D721Med (cell line): ENCODE measurements at places on chromosomes 5 and 9.

GRCh38 chr9:95073042-95073607 lies 244.4 kb downstream of the FANCC start:
- no peak for DNase-seq

DNA sequence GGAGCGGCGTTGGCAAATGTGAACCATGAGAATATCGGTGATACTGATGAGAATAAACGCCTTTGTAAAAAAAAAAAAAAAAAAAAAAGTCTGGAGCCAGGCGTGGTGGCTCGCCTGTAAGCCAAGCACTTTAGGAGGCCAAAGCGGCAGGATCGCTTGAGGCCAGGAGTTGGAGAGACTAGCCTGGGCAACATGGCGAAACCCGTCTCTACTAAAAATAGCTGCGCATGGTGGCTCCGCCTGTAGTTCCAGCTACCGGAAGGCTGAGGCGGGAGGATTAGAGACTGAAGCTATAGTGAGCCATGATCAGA lies 425 bp upstream of the NFX1 start:
- DNase-seq, result no peak

GRCh38 chr5:19240170-19240569 lies 747.8 kb downstream of the CDH18 start:
- DNase-seq, result no peak

DNA sequence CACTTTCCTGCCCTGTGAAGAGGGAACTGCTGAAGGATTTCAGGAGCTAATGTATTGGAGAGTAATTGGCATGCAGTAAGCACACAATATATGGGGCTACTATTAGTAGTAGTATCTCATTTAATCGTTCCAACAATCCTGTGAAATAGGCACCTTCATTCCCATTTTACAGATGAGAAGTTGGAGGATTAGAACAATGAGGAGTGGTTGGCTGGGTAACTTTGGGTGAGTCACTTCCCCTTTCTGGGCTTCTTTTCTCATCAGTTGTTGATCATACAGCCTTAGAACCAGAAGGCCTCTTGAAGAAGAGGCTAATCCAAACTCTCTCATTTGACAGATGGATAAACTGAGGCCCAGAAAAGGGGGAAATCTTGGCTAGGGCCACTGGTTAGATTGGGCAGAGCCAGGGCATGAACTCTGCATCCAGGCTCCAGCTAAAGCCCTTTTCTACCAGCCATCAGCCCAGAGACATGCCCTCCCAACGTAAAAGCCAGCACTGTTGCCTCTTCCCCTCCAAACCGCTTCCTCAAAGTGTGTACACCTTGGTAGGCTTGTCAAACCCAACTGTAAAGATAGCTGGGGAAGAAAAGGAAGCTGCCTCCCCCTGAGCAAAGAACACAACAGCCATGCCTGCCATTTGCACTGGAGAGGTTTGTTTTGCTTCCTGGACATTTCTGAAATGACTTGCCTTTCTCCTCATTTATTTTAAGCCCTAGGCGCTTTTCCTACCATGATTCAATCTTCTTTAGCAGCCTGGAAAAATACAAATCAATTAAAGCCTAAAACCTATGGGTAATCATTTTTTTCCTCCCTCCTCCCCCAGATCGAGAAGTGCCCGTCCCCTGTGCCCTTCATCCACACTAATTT lies 992 bp downstream of the SPACA9 start:
- DNase-seq, result no peak

GRCh38 chr9:124279531-124280175 lies 21.9 kb downstream of the NEK6 start:
- DNase-seq, result no peak

GRCh38 chr9:120910643-120911042 lies 16.0 kb downstream of the TRAF1 start:
- DNase-seq, result no peak

DNA sequence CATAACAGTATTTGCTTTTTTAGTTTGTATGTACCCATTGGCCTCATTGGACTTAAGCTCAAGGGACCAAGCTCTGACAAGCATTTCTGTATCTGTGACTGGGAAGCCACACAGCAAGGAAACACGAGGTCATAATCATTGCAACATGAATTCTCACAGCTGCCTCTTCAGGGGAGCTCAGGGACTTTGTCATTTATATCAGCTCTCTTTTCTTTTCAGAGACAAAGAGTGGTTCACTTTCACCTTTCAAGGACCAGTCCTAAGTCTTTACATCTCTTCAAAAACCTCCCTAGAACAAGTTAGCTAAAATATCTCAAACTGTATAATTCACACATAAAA lies 58.6 kb downstream of the ADAMTS12 start:
- DNase-seq, result no peak

DNA sequence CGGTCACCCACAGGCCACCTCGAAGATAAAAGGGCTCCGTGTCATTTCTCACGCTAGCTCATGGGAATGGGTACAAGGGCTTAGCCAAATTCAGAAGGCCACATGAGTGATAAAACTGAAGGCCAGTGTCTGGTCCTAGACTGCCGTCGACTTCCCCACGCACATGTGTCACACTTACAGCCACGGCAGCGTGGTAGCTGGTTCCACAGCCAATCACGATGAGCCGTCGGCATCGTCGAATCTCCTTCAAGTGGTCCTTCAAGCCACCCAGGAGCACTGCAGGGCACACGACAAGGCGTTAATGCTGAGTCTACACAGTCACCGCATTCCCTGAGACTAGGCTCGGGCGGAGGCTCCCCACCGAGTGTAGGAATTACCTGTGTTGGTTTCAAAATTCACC lies 24.7 kb upstream of the MAPK9 start:
- DNase-seq, result no peak

GRCh38 chr9:17813798-17814197 lies 234.9 kb downstream of the SH3GL2 start:
- no peak for DNase-seq

DNA sequence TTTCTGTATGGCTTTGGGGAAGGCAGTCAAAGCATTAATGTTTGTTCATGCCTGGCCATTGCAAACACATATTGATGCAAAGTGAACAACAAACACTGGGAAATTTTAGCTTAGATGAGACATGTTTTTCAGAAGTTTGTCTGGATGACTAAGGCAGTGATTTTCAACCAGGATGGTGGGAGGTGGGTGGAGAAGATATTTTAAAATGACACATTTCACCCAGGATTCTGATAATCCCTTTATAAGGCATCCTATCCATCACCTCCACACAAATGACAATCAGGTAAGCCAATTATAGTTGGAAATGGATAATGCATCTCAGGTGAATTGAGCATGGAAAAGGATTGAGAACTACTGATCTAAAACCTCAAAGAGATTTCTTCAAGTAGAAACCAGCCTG lies 57.4 kb upstream of the SV2C start:
- no peak for DNase-seq

- DNase-seq, result no peak
These were observed 15.3 kb downstream of the BRD3 start for GRCh38 chr9:134052491-134052890.

- DNase-seq, result no peak
These were observed 144.4 kb upstream of the IRX2 start for GRCh38 chr5:2895876-2896275.

DNA sequence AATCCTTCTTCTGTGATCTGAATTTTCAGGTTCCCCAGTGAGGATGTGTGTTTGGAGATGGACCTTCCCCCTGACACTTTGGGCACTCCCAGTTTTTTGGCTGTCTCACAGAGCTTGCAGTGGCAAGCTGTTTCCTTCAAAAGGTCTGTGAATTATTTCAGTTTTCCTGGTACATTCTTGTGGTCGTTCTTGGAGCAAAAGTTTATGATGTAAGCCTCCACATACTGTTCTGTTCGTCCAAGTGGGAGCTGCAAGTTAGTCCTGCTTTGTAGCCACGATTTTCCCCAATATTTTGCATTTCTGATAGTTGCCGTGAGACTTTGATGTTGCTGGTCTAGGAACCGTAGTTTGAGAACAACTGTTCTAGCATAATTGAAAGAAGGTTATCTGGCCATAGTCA lies 88.3 kb downstream of the MTAP start:
- DNase-seq, result no peak

GRCh38 chr5:127812570-127812969 lies 109.4 kb downstream of the CCDC192 start:
- no peak for DNase-seq

GRCh38 chr5:141100243-141100805 lies at the start of gene PCDHB3:
Gene PCDHB3 (plus strand): TSS chr5:141100473. CDS start chr5:141100650, 177 bp downstream.
- DNase-seq, result no peak

DNA sequence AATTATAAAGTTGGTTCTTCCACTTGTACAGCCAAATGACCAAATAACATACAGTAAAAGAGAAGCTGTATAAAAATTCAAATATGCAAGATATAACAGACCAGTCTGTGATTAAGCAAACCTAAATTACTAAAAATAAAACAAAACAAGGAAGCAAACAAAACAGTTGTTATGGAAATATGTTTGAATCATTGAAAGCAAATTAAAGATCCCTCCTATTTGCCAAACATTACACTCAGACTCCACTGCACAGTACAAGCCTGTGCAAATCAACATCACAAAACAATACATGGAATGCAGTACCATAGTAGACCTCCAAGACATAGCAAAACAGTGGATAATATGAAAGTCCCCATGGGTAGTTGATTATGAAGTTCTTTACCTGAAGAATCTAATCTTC lies 288.1 kb upstream of the PTGER4 start:
- DNase-seq, result no peak

GRCh38 chr9:68797116-68797515 lies 92.1 kb downstream of the PIP5K1B start:
- no peak for DNase-seq

DNA sequence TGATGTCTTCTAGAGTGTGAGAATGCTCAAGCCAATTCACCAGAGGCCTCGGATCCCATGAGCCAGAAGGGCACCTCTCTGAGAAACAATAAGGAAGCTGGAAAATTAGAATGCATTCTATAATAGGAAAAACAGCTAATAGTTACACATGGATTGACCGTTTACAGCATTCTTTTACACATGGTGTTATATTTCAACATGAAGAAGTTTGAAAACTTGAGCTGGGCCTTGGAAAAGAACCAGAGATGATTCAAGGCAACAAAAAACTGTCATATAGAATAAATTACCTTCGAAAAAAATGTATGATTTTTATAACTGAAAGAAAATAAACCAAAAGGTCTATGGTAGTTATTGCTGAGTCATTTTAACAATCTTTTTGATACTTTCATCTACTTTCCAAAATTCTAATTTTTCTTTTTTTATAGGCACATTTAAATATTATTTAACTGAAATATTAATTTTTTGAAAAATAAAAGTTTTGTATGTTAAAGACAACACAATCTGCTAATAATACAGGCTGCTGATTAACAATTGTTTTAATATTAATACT lies 6.2 kb downstream of the SH3TC2 start:
- DNase-seq, result no peak

DNA sequence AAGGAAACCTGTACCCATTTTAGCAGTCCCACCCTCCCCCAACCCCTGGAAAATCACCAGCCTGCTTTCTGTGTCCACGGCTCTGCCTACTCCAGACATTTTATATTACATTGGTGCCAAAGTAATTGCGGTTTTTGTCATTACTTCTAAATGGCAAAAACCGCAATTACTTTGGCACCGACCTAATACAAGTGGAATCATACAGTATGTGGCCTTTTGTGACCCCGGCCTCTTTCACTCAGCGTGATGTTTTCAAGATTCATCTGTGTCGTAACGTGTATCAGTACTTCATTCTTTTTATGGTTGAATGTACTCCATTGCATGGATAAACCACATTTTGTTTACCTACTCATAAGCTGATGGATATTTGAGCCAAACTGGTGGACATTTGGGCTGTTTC lies 9.7 kb upstream of the ORM1 start:
- no peak for DNase-seq

- DNase-seq, result no peak
These were observed 82.5 kb downstream of the NFIB start for GRCh38 chr9:14231196-14231990.

DNA sequence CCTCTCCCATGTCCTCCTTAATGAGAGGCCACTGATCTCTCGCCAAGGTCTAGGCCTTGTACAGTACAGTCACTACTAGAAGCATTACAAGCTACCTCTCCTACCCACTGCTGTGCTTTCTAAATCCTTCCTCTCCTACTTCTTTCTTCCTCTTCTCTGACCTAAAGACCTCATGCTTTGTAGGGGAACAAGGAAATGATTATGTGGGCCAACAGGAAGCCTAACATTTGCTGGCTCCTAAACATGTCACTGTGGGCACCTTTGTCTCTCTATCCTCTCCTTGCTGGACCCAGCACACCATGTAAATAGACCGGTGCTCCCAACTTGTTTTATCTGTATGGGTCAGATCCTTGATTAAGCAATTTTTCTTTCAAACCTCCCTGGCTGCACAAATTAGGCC lies 16.7 kb downstream of the SLC28A3 start:
- no peak for DNase-seq

GRCh38 chr5:133387621-133388020 lies 224.7 kb downstream of the FSTL4 start:
- DNase-seq, result no peak

DNA sequence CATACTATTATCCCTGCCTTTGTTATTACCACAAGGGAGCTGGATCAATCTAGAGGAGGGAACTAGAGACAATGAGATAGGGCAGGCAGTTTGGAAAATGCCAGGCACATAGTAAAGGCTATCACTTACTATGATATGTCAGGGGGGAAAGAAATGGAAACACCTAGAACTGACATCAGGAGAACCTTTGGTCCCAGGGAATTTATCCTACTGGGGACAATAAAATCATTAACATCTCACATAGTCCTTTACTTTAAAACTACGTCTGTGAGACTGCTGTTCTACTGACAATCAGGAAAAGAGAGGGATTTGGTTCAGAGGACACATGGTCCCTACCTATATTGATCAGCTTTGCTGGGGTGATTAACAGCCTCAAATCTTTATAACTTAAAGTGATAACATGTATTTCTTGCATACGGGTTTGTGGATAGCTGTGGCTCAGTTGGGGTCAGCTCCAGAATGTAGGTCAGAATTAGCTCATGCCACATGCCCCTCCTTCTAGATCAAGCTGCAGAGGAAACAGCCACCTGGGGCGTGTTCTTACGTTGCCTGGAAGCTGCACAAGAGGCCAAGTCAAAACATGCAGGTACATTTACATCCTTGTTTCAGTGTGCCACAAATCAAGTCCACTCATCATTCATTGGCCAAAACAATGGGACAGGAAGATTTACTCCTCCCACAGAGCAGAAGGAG lies 43.9 kb upstream of the ALDOB start:
- no peak for DNase-seq

GRCh38 chr5:42908086-42908485 lies 96.4 kb upstream of the SELENOP start:
- DNase-seq, result no peak

- DNase-seq, result no peak
These were observed 9.7 kb downstream of the KIF20A start for GRCh38 chr5:138188626-138189025.

- DNase-seq, result no peak
These were observed 13.7 kb upstream of the PRELID2 start for GRCh38 chr5:145848854-145849253.
